T-helper 22 cell (primary cell): ENCODE measurements at places on chromosomes 2 and 18.

GRCh38 chr2:207180741-207181140, 15.0 kb upstream of the KLF7 start:
- DNase-seq, result no peak

DNA sequence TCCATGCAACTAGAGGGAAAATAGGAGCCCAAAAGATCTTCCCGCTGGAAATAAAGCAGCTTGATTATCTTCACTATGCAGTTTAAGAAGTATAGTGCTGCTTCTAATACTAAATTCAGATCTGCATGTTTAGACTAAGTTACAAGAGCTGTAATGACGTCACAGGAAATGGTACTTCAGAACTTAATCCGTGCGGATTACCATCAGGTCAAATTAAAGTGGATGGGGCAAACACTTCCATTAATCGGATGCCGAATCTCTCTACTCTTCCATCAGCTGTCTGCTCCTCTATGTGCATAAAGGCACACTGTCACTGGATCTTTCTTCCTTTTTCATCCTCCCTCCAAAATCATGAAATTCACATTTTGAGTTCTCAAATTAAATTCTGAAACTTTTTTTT, 52.6 kb downstream of the TRAPPC12 start:
- DNase-seq, result no peak

DNA sequence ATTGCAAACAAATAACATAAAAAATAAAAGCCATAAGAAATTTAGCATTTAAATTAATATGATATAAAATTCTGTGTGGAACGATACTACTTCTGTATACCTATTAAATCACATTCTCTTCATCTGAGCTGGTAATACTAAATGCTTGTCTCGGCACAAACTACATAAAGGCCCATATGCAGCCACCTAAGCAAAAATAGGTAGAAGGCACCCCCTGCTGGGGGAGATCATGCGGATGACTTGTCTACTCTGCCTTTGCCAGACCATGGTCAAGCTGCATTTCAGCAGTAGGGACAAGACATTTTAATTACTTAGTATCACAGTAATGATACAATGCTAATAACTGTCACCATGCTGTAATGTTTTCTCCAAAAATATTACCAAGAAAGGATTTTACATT, 108.0 kb downstream of the CDH19 start:
- no peak for DNase-seq

GRCh38 chr2:222272446-222273015, 26.3 kb downstream of the PAX3 start:
- DNase-seq, result no peak

GRCh38 chr2:147204102-147204501, 640.7 kb upstream of the ACVR2A start:
- DNase-seq, result no peak

GRCh38 chr2:28292491-28292890, 100.2 kb upstream of the FOSL2 start:
- DNase-seq, result no peak

DNA sequence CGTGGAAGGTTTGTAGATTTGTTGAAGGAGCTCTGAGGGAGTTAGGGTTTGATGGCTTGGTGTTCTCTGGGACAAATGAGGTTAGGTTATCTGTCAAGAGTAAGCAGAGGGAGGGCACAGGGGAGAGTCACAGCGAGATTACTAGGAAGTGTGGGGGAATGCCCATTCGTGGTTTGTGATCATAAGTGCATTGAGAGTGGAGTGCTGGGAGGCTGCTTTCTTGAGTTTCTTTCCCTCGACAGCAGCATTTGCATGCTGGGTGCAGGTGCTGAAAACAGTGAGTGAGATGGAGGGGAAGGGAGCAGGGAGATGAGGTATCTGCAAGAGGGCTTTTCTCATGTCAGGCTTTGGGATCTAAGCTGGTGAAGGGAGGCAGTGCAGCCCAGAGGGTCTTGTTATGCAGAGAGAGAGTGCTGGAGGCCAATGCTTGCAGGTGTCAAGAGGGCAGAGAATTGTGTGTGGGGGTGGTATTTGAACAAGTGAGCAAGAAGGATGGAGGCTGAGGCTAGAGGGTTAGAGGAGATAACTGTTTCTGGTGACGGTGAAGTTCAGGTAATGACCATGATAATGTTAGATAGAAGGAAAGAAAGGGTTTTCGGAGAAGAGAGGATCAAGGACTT, 8.8 kb downstream of the RALB start:
- DNase-seq, result no peak

- DNase-seq, result no peak
Observed at GRCh38 chr2:234995332-234996068, 43.7 kb downstream of the SH3BP4 start.

- DNase-seq, result no peak
Observed at GRCh38 chr2:33605056-33605455, 6.0 kb upstream of the FAM98A start.

GRCh38 chr2:64937687-64938491, 51.3 kb upstream of the SLC1A4 start:
- DNase-seq, result no peak

GRCh38 chr18:10771053-10771709, 245.4 kb downstream of the NAPG start:
- no peak for DNase-seq

DNA sequence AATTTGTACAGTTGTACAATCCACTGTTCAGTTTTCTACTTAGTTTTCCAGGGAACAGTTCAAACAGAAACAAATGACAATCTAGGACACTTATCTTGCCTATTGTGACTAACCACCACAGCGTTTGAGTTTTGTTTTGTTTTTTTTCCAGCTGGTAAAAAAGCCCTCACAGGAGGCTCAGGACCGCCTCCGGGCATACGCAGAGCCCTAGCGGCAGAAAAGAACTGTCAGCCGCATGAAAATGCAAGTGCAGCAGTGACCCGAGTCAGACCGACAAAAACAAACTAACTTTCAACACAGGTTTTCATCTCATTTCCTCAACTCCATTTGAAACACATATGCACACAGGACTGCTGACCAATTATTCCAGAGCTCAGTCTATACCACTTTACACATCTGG, 68.6 kb downstream of the STEAP3 start:
- no peak for DNase-seq

DNA sequence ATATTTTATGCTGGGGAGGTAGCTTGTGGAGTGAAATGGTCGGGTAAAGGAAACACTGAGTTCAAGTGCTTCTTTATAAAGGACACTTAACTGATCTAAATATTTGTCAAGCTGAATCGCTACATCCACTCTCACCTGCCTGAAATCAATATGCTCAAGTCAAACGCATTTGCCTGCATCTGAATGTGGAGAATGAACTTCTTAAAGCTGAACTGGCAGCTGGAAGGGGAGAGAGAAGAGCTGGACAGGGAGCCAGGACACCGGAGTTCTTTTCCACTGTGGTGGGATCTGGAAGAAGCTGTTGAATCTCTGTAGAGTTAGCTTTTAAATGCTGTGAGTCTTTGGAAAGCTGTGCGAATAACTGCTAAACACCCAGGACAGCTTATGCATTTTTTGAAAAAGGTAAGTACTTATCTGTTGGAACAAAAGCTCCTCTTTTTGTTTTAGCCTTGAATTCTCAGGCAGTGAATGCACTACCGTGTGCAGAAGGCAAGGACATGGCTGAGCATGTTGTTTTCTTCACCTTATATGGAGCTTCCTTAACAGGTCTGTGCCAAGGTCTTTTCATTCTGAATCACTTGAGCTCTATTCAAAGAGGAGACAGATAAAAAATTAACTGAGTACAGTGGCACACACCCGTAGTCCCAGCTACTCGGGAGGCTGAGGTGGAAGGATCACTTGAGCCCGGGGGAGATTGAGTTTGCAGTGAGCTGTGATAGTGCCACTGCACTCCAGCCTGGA, 74.2 kb upstream of the KLF7 start:
- no peak for DNase-seq

- DNase-seq, result no peak
Observed at GRCh38 chr2:48248251-48248933, 281.6 kb upstream of the STON1 start.

DNA sequence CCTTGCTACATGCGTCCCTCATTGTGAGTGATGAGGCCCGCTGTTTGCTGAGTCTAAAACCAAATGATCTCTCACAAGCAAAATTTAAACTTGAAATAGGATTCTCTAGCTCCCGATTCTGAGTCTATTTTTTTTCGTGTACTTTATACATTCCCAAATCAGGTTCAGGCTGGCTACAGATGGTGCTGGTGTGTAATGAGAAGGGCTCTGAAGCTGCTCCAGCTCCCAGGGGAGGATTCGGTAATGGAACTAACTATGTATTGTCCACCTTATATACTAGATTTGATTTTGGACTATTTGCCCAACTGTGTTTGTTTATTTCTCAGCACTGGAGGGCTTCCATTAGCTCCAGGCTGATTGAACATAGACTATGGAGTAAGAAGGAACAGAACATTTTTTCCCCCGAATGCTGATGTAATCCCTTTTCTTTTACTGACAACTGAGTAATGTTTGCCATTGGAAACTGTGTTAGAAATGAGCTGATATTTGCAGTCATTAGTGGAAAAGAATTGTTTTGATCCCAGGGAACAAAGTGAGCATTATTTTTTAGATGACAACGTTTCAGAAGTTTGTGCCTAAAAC, 274.0 kb upstream of the FIGN start:
- no peak for DNase-seq

DNA sequence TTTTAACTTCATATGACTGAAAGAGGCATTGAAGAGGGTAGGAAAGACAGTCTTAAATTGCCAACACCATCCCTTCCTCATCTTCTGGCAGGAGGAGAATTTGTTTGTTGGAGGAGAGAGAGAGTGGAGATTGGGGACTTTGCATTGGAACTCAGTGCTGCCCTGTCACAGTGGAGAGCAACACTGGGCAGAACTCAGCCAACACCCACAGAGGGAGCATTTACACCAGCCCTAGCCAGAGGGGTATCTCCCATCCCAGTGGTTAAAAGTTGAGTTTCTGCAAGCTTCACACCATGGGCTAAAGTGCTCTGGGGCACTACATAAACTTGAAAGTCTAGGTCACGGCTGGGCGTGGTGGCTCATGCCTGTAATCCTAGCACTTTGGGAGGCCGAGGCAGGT, 174.1 kb downstream of the ANKRD30B start:
- DNase-seq, result no peak

GRCh38 chr2:210442457-210442856, 34.1 kb downstream of the LANCL1 start:
- no peak for DNase-seq

DNA sequence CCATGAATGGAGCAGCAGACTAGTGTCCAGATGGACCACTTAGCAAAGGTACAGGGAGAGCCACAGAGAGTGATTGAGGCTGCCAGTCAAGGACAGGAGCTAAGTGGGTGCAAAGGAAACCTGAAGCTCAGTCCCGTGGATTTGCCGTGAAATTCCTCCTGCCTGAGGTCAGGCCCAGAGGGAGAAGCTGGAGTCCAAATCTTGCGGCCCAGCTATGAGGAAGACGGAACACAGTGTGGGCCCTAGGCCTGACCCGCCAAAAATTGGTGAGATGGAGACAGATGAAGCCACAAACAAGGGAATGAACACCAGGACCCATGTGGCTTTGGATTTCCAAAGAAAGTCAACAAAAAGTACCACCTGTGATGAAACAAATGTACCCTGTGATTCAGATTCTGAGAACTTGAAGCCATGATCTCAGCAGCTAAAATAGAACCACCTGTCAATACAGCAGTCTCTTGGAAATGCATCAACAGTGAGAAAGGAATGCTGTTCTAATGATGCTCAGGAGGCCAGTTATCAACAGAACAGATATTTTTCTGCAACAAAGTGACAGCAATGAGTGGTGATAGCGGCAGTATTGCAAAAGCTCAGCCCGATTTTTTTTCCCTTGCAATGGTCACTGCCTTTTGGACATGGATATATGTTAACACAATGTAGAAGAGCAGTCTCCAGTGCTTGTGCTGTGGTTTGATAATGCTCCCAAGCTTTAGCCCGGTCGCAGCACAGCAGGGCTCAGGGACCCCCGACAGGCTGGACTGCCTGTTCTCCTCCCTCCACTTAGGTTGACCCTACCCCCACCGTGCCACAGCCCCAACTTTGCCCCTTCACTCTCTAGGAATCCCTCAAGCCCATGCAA, 10.7 kb downstream of the COL6A3 start:
- DNase-seq, result no peak
